ENCODE measurements at places on chromosomes 7 and 10. TPM values are rescaled to one million over a fixed set of nuclear protein-coding genes. Genes with fewer than 3 reads are reported as not detected.

- DNase-seq = no peak
- H3K4me3 ChIP-seq = no peak overlapping the region
- no peaks in the 10 kb centered on the region for H3K36me3 ChIP-seq
- peaks cover 3% of the 10 kb centered on the region for H3K27me3 ChIP-seq
- no peak overlapping the region for H3K27ac ChIP-seq
Measured at GRCh38 chr10:16583382-16583781, 61.7 kb upstream of the C1QL3 start.

DNA sequence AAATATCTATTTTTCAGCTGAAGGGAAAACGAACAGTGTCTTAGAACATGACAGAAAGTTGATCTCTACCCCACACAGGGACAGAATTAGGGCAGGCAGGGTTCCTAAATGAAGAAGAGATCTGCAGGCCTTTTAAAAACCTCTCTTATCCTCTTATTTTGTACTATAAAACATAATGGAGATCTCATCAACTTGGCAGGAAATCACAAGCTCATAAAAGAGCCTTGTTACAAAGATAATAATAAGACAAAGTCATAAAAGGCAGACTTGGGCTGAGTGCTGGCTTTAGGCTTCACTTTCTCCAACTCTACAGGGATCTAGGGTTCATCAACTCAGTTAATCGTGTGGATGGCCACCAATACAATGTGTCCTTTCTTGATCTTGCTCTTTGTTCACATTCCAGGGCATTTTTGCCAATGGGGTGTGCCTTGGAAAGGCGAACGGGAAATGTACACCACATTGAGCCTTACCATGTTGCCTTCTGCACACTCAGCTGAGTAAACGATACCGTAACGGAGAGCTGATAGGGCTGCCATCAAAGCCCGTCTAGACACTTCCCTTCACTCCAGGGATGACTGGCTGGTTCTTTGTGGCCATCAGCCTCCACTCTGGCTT lies 7.1 kb upstream of the TEX36 start:
- no peak for DNase-seq
- H3K27ac ChIP-seq = no peak overlapping the region
- H3K27me3 ChIP-seq = peaks cover under 1% of the 10 kb centered on the region
- no peak overlapping the region for H3K4me3 ChIP-seq
- H3K4me1 ChIP-seq = peaks cover 9% of the 10 kb centered on the region

DNA sequence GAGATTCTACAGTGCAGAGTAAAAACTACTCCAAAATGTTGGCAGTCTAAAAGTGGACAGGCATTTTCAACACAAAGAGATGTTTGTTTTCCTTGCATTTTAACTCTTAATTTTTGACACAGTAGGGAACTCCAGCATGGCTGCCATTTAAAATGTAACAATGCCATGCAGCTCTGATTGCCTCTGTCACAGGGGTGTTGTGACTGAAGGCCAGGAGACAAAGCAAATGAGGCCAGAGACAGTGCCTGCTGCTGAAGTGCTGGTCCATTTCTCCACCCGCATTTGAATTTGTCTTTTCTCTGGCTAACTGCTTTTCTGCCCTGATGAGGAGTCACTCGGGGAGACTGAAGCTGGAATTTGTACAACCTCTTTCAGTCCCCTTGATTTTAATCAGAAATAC lies 710.6 kb upstream of the GALNT17 start:
- H3K27ac ChIP-seq = no peak overlapping the region
- H3K4me1 ChIP-seq = no peaks in the 10 kb centered on the region
- H3K36me3 ChIP-seq = no peaks in the 10 kb centered on the region
- no peak overlapping the region for H3K4me3 ChIP-seq
- peaks cover 4% of the 10 kb centered on the region for H3K27me3 ChIP-seq
- no peak for DNase-seq

The NRG3 gene
- total RNA-seq = 2.3 TPM

Data from astrocyte (in vitro differentiated cells and primary cell).